Activated T-helper 1 cell treated with anti-CD3 and anti-CD28 coated beads, Interleukin-12 subunit alpha, Interleukin-12 subunit beta, Interleukin-2, Interleukin-4 antibody, amounts not matched to agents 30 ng/mL and 10 ng/mL and 1 ng/mL, durations not matched to agents 14 hours and 24 hours and 36 hours (primary cell): ENCODE measurements at places on chromosomes 4 and X.

GRCh38 chrX:134633832-134634231 is 24.4 kb downstream of the PLAC1 start:
- DNase-seq, result no peak

DNA sequence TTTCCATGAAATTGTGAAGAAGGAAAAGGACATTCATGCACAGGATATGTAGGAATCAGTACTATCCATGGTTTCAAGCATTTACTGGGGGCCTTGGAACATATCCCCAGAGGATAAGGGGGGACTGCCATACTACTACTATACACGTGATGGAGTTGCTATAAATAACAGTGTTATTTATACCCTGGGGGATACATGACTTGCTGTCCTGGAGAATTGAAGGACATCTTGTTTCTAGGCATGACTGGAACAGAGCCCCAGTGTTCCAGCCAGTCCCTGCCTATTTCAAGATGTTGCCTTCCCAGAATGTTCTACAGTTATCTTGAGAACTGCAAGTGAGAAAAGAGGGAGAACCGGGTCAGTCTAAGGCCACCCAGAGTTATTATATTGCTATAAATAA is 39.6 kb upstream of the ZNF81 start:
- DNase-seq, result no peak

DNA sequence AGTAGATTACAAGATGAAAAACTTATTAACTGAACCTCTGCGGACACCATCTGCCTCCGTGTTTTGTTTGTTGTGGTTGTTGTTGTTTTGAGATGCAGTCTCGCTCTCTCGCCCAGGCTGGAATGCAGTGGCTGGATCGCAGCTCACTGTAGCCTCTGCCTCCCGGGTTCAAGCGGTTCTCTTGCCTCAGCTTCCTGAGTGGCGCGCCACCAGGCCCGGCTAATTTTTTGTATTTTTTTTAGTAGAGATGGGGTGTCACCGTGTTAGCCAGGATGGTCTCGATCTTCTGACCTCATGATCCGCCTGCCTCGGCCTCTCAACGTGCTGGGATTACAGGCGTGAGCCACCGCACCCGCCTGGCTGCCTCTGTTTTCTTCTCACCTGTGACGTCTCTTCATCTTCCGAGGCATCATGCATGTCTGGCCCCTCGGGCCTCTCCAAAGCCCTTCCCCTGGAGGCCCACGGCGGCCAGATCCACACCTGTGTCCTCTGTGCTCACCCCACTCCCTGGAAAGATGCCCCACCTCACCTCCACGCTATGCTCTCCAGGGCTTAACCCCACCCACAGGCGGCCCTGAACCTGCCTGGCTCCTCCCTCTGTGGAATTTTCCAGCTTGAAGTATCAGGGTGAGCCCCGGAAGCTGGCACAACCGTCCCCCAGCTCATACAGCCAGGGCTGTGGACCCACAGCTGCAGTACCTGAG is 77.0 kb upstream of the MXD4 start:
- DNase-seq, result no peak

- DNase-seq, result no peak
Observed at GRCh38 chr4:7546809-7547367, 112.2 kb upstream of the PSAPL1 start.

DNA sequence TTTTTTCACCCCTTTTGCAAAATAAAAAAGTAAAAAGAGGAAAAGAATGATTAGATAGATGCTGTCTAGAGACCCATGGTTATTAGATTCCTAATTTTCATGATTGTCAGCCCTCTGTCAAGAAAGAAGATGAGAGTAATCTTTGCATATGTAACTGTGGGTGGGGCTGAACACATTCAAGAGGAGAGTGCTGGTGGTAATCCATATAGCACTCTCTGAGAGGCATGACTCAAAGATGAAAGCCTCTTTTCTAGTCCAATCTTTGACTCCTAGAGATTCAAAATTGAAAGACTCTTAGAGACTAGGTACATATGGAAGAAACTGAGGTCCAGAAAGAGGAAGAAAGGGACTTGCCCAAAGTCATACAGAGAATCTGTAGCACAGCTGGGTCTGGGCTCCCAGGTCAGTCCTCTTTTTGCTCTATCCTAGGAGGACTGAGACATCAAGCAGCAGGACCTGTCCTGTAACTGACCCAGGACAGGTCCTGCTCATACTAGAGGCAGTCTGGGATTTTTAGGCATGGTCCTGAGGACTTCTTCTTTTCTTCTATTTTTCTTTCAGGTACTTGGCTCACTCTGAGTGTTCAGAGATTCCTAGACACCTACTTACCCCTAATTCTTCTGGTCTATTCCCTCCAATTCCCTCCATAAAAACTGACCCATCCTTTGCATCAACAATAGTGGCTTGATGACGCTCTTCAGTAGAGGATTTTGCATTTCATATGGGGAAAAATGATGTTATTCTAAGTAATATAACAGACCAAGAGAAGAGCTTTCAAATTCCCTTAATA is 23.8 kb downstream of the VSIG4 start:
- no peak for DNase-seq

DNA sequence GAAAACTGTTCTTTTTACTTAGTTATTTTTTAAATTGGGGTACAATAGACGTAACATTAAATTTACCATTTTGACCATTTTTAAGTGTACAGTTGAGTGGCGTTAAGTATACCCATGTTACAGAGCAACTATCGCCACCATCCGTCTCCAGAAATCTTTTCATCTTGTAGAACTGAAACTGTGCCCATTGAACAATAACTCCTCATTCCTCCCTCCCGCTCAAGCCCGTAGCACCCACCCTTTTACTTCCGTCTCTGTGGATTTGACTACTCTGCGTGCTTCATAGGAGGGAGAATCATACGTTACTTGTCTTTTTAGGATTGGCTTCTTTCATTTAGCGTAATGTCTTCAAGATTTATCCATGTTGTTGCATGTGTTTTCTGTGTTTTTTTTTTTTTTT is 55.3 kb downstream of the TMEM131L start:
- DNase-seq, result no peak

GRCh38 chrX:57135287-57135686 is 1.9 kb downstream of the SPIN2A start:
- DNase-seq, result no peak

DNA sequence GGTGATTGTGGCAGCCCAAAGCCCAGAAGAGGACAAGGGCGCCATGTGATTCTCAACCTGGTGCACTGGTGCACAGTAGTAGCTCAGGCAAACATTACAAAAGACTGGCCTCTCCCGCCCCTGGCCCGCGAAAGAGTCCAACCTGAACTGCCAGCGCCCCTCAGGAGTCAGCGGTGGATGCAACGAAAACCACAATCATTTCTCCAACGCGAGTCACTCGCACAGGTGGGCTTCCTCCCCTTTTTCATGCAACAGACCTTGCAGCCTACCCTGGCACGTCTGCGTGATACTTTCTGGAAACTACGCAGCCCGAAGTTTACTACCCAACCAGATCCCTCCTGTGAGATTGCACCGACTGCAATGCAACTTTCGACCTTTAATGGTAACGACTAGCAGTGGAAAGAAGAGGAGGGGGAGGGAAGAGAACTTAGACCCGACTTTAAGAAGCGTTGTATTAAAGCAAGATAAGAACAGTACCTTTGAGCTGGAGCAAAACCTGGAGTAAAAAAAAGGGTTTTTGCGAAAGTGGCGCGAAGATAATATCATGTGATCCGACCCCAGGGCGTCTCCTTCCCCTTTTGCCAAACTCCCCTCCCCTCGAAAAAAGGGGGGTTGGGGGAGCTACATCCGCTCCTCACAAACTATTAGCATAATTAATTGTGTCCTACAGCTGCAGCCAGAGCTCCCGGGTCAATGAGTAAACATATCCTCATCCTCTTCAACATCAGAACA is 63.3 kb upstream of the CCDC160 start:
- DNase-seq, result peak; percentile 1

GRCh38 chrX:68807818-68808217 is 21.0 kb upstream of the EFNB1 start:
- DNase-seq, result no peak

GRCh38 chr4:2416564-2417225 is 1.8 kb downstream of the ZFYVE28 start:
- no peak for DNase-seq

DNA sequence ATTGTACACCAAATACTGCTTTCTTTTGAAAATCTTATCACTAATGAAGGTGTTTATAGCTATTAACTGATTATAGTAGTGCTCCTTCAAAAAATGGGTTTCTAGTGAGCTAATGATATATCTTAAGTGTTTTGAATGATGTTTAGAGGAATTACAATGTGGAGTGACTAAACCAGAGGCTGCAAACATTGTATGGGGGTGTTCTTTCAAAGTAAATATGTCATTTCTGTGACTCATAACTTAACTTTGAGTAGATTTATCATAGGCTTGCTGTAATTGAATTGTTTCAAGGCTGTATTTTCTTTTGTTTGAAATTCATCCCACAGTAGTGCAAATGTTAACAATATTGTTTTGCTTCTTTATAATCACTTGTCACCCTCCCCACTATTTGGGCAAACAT is 141.6 kb downstream of the IL1RAPL2 start:
- no peak for DNase-seq

- DNase-seq, result no peak
Observed at GRCh38 chrX:79592259-79592658, 225.1 kb upstream of the ITM2A start.

DNA sequence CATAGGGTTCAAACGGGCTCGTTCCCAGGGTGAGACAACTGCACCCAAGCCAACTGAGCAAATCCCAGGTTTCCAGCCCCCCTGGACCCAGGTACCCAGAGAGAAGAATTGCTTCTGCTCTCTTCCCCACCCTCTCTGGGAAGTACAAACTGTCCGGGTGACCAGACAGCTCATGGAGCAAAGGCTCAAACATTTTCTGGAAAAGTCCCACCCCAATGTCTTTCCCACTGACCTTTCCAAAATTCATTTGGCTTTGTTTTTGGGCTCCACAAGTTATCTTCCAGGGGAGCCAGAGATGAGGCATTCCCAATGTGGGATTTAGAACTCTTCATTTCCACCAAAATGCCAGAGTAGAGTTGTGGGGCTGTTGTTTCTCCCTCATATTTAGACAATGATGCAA is 80.2 kb upstream of the PLAC1 start:
- DNase-seq, result no peak
